ENCODE measurements at places on chromosomes 11 and 22.

DNA sequence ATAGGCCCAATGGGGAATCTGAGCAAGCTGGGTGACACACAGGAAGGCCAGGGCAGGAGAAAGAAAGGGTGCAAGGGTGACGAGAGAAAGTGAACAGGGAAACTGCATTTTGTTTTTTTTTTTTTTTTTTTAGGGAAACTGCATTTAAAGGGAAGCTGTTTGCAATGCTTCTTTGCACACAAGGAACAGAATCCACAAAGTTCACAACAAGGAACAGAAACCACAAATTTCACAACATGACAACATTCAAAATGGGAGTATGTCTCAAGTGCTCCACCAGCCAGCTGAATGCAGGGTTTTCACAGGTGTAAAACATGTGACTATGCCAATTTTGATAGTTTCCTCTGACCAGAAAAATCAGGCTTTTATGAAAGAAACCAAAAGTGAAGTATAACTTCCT is 6.8 kb upstream of the PLAAT3 start:
- DNase-seq: no peak

- no peak for DNase-seq
Measured at GRCh38 chr11:11569936-11570491, 51.8 kb downstream of the GALNT18 start.

GRCh38 chr11:70786021-70786665 is 387.8 kb downstream of the CTTN start:
- no peak for DNase-seq

GRCh38 chr11:10659339-10660216 is 34.0 kb downstream of the IRAG1 start:
- no peak for DNase-seq

- no peak for DNase-seq
Measured at GRCh38 chr11:35239471-35240075, 100.6 kb downstream of the CD44 start.

DNA sequence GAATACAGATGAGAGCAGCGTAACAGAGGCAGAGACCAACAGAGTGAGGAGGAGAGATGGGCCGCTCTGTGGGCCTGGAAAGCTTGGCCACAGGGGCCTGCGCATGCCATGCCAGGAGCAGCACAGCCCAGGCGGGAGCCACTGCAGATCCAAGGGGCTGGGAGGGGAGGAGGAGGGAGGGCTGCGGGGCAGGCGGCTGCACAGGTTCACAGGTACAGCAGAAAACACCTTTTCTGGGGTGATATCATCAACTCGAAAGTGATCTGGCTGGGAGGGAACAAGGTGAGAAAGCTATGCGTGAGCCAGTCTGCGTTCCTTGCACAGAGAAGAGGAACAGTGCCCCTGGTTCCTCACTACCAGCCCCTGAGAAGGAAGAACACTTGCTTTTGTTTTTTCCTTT is 14.8 kb downstream of the VPS37C start:
- DNase-seq: no peak

- DNase-seq: no peak
Measured at GRCh38 chr22:44155115-44155514, 25.6 kb upstream of the PARVG start.

GRCh38 chr11:111376181-111376871 is 2.7 kb downstream of the POU2AF1 start:
- no peak for DNase-seq

- DNase-seq: no peak
Measured at GRCh38 chr11:117862019-117862725, 14.3 kb downstream of the FXYD6 start.

DNA sequence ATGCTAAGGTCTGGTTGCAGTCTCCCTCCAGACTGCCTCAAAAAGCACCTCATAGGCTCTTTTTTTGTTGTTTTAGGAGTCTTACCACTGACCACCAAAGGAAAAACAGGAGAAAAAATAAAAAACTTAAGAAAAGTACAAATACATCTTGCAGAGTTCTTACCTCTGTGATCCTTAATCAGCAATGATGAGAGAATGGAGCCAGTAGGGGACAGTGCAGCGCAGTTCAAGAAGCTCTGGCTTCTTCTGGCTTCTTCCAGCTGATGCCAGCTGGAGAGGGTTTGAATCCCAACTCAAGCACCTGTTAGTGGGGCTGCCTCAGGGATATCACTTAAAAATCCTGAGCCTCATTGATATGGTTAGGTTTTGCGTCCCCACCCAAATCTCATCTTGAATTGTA is 223.3 kb upstream of the ISX start:
- DNase-seq: no peak

GRCh38 chr11:119237515-119237914 is 31.4 kb downstream of the CBL start:
- DNase-seq: no peak

DNA sequence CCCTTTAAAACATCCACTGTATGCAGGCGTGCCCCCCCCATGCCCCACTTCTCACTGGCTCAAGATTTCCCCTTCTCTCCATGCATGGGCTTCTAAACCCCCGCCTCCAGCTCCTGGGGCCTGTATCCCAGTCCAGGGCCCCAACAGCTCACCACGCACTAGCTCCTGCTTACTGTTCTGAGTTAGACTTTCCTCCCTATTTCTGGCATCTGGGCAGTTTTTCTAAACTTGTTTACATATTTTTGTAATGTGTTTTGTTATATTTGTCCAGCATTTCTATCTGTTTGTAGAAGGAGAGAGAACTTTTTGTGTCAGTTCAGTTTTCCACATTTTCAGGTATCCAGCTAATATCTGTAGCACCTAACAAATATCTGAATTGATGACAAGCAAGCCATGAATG is 178.5 kb downstream of the SPON1 start:
- DNase-seq: no peak

GRCh38 chr22:20881231-20881630 is 22.4 kb downstream of the SNAP29 start:
- DNase-seq: no peak

- DNase-seq: no peak
Measured at GRCh38 chr11:130071211-130071712, 1.6 kb downstream of the APLP2 start.

GRCh38 chr11:45741582-45741981 is 63.4 kb upstream of the SLC35C1 start:
- no peak for DNase-seq

DNA sequence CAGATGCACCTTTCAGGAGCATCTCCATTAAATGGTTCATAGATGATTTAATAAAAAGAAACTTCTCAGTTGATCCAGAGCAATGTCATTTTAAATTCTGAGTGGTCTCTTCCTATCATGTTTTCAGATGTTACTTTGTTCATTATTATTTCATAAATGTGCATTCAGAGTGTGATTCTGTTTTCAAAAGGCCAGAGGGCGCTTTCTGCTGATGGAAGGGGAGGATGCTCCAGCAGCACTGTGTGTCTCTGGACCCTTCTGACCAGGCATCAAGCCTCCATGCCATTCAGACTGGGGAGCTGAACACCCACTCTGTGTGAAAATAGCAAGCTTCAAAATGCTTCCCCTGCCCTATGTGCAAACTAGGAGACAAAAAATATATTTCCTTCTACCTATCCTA is 23.9 kb upstream of the CRTAM start:
- no peak for DNase-seq

GRCh38 chr11:19589567-19590260 is 122.9 kb upstream of the NAV2 start:
- DNase-seq: no peak

- DNase-seq: no peak
Measured at GRCh38 chr22:23070418-23071229, at the start of gene GNAZ. GNAZ (plus strand) TSS chr22:23070519; CDS start chr22:23095696, 25,177 bp downstream.

DNA sequence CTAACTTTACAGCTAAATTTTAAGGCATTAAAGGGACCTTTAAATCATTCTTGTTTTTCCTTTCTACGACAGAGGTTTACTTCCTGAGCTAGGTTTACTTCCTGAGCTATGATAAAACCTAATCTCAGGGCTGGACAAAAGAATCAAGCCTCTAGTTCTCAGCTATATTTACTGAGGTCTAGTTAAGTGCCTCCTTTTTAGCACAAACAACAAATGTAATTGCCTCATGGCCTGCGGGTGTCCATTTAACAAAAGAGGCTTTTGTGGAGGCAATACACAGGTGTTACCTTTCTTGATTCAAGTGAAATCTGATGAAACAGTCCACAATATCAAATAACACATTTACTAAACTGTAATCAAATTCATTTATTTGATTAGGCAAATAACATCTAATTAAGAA is 67.3 kb downstream of the IMMP1L start:
- DNase-seq: no peak

DNA sequence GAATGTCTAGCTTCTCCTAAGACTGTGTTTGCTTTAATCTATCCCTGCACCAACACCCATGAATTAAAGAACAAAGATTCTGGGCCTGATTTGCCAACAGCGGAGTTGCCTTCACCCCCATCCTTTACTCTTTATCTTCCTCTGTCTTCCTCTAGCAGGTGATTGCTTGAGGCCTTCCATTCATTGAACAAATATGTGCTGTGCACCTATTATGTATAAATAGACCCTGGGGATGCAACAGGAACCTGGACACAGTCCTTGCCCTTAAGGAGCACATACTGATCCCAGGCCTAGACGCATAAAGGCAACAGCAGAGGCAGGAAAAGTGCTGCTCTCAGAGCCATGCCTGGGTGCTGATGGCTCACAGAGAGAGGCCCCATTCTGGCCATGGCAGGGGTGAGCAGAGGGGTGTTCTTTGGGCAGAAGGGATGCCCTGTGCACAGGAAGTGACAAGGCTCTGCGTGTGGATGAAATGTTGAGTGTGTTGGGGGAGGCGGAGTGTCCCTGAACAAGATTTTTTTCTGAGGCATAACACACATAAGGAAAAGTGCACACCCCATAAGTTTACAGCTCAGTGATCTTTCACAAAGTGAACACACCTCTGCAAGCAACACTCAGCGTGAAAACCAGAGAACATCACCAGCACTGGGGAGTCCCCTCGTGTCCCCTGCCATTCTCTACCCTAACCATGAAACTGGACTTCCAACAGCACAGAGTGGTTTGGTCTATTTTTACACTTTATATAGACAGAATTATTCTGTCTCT is 145.9 kb downstream of the GRIK4 start:
- DNase-seq: no peak

DNA sequence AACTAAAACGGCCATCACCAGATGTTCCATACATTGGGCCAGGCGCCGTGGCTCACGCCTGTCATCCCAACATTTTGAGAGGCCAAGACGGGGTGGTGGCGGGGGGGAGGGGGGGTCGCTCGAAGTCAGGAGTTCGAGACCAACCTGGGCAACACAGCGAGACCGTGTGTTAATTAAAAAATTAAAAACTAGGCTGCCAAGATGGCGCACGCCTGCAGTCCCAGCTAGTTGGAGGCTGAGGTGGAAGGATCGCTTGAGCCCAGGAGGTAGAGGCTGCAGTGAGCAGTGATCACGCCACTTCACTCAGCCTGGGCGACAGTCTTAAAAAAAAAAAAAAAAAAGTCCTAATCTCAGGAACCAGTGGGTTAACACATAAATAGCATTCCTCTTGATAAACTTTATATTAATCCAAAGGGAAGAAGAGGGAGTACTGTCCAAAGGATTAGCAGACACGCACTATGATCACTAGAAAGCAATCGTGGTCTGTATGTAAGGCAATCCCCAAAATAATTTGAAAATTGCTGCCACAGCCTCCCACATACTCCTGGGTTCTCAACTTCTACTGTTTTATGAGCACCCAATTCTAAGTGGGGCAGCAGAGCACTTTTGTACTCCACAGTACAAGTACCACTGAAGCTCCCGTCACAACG is 604 bp downstream of the PUS3 start:
- no peak for DNase-seq

- no peak for DNase-seq
Measured at GRCh38 chr11:96149743-96150555, 193.0 kb downstream of the MAML2 start.

DNA sequence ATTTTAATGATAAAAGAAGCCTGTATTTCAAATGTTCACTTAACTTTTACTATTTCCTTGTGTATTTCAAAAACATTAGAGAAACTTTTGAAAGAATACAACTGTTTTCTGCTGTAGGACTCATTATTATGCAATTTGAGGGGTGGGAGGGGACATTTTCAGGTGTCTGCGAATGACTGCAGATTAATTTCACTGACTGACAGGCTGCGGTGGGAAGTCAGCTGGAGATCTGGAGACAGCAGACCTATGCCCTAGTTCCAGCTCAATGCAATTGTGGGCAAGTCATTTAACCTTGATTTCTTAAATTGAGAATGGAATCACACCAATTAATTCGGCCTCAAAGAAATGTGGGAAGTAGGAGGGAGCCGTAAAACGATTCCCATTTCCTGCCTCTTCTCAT is 128.7 kb downstream of the ARL14EP start:
- DNase-seq: no peak

DNA sequence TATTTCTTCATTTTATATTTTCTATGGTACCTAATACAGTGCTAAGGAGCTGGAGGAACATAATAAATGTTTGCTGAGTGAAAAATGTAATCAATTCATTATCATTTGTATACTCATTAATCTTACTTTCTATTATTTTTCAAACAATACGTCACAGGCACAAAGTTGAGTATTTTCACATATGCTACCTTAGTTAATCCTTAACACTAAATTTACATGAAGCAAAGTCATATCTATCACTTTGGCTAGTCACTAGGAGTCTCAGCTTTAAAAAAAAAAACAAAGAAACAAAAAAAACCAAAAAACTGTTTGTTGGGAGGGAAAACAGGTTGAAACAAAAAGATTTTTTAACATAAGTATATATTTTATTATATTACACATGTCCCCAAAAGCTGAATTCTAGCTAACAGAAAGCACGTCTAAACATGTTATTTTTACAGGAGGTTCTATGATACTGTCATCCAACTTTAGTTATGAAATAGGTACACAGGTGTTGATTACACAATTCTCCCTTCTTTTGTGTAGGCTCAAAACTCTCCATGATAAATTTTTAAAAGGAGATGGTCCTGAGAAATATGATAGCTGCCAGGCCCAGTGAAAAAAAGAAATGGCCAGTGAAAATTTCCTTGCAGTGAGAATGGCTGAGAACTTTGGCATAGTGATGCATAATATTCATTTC is 14.3 kb downstream of the HPS5 start:
- DNase-seq: no peak

DNA sequence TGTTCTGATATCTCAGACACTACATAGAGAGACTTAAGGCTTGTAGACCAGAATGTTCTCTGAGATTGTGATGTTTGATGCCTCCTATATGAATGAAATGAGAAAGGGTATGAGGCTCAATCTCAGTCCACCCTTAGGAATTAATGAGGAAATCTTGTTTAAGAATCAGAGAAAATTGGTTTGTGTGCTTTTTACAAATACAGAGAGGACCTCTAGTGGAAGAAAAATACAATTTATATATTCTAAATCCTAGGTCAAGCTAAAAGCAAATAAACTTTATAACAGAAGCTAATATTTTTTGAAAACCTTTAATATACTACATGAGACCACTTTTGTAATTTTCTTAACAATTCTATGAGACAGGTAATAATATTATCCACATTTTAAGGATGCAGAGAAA is 5.0 kb upstream of the OR52H1 start:
- no peak for DNase-seq

All from stimulated activated CD8-positive, alpha-beta memory T cell treated with anti-CD3 and anti-CD28 coated beads, Interleukin-4, amount 100 ng/mL, for 1 hour (primary cell).